ENCODE measurements at places on chromosomes 2 and 18.

DNA sequence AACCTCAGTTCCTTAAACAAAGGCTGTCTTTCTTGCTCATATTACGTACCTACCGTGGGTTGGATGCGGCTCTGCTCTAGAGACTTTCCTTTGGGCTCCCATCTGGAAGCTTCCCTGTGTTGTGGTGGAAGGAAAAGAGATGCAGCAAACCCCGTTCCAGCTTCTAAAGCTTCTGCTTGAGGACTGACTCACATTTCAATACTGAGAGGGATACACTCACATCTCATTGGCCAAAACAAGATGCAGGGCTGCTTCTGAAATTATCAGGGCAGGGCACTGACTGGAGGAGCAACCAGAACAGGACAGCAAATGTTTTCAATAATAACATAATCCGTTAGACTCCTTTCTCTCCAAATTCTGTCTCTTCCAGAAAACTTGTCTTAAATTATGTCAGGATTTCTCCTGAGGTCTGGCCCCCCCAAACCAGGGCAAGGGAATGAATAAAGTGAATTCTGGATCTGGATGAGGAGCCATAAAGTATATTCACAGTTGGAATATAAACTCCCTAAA, 4.5 kb upstream of the MYO5B start:
- DNase-seq = no peak

DNA sequence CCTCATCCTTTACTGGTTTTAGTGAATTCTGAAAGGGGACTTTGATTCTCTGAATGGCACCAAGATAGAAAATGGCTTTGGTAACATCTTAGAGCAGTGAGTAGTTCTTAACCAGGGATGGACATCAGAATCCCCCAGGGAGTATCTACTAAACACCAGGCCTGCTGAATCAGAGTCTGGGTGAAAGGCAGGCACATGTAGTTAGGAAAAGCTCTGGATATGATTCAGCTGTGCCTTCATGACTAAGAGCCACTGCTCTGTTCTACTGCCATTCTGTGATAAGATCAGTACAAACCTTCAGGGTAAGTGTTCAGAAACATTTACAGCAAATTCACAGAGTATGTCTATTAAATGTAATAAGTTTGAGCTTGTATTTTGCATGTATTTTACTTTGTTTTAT, 46.2 kb upstream of the B3GNT2 start:
- peak; percentile 6 for DNase-seq

DNA sequence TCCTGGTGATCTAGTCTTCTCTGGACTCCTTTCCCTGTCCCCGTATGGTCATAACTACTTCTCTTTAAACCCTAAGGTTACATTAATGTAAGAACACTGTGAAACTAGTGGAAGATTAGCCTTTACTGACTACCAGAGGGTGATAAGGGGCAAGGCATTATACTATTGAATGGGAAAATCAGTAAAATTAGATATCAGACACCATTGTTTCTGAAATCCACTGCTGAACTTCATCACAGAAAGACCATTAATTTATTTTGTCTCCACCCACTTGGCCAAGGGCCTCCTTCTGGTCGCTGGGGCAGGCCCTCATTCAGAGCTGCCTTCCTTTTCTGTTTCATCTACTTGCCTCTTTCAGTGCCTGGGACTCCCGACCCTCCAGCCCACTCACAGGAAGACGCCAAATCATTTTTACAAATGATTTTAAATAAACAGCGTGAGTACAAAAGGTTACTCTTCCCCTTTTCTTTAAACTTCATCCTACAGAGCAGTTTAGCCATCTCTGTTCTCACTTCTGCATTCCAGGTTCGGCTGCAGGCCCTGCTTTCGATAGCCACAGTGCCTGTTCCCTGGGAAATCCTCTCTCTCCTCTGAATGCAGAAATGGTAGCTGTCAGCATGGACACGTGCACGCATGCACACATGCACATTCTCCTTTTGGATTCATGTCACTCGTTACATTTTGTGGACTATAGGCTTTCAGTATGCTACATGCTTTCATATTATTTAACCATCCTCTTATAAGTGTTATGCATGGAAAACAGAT, 70.3 kb upstream of the DOCK10 start:
- peak; percentile 30 for DNase-seq

DNA sequence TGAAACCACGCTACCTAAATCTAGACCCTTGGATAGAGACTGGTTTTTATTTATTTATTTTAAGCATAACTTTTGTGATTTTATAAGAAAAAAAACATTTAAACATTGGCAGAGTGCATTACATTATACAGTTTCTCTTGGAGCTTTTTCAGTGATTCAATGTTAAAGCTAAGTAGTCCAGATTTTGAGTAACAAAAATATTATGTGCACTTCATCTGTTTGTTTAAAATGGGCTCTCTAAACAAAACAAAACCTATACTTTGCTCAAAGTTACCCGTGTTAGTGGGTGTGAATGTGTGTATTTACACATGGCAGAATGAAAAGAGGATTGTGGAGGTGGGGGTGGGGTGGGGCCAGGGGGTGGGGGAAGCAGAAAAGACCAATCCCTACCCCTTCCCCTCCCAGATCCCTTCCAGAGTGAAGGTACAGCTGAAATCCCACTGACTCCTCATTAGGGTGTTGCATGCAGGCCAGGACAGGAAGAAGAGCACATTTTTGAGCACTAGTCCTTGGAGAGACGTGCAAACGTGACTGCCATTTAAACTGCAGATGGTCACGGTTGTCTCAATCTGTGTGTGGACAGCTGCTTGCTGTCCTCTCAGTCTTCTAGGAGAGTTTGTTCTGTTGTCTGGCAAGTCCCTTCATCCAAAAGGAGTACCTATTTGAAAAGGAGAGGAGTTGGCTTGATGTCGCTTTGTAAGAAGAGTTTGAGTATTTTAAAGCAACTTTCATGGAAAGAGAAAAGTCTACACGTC, 303.0 kb downstream of the ICOS start:
- peak; percentile 6 for DNase-seq

DNA sequence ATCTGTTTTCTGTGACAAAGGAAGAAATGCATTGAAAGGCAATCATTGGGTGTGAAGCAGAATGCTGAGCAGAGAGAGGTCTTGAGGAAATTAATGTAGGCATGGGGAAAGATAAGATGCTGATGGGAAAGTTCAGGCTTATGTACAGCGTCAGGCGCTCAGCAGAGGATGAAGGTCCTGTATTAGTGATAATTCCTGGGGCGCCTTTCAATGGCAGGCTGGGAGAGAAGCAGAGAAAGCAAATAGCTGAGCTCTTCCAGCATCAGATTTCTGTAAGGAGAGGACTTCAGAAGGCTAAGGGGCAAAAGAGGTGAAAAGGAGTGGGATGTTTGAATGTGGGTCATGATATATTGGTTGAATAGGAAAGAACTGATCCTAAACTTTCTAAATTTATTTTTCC, 129.8 kb downstream of the HNMT start:
- DNase-seq = peak; percentile 41

GRCh38 chr18:8603663-8604520, 5.3 kb upstream of the RAB12 start:
- DNase-seq = no peak

DNA sequence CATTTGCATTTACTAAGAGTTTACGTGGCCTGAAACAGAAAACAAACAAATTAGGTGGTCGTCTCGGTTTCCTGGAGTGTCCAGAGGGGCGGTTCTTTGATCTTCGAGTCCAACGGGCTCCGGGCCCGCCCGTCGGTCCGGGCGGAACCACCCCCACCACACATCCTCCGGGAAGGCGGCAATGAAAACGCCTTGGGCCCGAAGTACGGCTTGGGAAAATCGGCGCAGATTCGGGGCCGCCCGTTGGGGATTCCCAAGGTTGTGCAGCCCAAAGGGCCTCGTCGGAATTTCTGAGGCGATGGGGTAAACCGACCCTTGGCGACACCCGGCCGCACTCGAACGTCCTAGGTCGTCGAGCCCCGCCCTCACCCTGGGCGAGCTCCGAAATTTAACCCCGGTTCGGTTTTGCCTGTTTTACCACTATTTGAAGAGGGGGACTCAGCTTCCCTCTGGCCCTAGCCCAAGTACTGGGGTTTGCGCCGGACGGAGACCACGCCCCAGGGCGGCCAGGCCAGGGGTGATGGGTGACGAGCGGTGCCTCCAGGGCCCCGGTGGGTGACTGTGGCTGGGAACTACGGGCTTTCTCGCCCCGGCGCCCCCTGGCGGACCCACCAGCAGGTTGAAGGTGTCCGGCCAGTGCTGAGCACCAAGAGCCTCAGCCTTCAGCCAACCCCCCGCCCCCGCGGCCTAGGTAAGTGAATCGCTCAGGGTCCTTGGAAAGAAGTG, 1.9 kb upstream of the CFAP53 start:
- peak; percentile 30 for DNase-seq

- peak; percentile 21 for DNase-seq
Measured at GRCh38 chr2:236823963-236824362, 254.3 kb downstream of the ACKR3 start.

DNA sequence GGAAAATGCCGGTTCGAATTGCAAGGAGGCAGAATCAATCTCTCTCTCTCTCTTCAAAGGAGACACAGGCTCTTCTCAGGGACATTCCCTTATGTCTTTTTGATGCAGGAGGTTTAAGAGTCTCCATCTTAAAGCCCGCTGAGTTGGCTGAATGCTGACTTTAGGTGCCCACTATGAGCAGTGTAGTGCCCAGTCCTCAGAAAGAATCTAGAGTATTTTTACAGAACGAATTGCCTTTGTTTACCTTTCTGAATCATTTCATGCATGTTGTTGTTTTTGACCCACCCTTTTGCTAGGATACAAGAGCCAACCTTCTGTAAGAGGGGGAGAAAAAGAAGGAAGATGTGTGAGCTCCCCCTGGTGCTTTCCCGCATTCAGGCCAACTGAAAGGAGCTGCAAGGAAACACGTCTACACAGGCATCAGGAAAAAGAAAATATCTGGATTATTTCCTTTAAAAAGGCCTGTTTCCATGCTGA, 193.5 kb upstream of the TCF4 start:
- peak; percentile 94 for DNase-seq

- DNase-seq = peak; percentile 76
Measured at GRCh38 chr2:204452464-204453023, 92.7 kb upstream of the PARD3B start.

DNA sequence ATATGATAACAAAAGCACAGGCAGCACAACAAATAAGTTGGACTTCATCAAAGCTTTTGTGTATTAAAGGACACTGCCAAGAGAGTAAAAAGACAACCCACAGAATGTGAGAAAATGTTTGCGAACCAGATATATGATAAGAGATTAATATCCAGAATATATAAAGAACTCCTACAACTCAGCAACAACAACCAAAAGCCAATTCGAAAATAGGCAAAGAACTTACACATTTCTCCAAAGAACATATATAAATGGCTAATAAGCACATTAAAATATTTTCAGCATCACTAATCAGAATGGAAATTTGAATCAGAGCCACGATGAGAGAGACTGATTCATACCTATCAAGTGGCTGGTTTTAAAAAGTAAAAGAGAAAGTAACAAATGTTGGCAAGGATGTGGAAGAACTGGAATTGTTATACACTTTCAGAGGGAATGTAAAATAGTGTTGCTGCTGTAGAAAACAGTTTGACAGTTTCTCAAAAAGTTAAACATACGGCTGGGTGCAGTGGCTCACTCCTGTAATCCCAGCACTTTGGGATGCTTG, 25.2 kb downstream of the EPB41L5 start:
- no peak for DNase-seq

GRCh38 chr2:5592916-5593315, 99.3 kb upstream of the SOX11 start:
- DNase-seq = no peak

DNA sequence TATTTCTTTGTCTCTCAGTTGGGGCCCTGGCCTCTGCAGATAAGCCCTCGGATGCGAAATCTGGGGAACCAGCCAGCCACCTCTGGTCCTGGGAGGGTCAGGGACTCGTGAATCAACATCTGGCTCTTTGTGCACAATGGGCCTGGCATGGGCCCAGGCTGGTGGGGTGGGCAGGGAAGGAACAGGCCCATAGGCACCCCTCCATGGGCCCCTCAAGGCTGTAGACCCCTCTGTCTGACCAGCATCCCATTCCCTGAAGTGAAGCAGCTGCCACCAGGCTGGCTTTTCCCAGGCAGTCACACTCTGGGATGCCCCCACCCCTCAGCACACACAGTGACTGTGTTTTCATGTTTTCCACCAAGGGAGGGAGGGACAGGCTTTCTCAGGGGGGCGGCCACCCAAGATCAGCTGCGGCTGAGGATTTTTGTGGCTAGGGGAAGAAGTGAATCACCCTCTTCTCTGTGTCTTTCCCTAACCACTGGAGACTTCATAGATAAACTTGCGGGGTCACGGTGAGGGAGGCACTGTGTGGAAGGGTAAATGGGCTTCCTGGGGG, 166.0 kb downstream of the AGAP1 start:
- DNase-seq = no peak

DNA sequence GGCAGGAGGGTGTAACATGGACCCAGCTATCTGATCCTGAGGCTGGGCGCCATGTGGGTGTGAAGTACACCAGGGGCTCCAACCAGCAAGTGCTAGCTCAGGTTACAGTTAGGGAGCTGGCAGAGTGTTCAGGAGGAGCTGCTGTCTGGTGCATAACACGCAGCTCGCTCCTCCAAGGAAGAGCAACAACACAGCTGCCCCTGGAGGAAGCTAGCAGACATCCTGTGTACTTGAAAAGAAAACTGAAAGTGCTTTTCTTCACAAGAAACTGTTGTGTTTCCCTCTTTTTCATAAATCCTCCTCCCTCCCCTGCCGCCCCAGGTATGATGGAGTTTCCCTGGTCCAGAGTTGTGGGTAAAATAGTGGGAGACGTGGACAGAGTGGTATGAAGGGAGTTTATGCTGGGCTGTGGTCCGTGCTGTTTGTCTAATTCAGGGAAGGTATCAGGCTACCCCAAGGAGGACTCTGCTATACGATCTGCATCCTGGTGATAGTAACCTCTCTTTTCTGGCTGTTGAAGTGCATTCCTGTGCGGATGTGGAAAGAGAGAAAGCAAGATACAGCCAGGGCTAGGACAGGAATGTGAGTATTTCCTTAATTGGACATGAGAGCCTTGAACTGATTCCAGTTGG, 6.1 kb upstream of the LBH start:
- peak; percentile 53 for DNase-seq

DNA sequence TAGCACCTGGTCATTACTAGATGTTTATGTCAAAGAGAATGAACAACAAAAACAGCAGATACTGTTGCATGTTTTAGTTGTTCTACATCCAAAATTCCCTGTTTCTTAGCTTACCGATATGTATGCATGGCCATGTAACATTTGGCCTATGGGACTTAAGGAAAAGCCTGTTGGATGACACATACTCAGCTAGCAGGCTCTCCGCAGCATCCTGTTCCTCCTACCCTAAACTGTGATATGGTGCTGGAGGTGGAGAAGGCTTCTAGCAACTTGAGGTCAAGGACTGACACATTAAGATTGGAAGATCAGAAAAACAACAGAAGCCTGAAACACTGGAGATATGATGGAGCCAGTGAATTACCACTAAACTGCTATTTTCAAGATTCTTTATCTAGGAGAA, 537.8 kb downstream of the LRRTM4 start:
- no peak for DNase-seq

- DNase-seq = no peak
Measured at GRCh38 chr2:8841932-8842331, 4.5 kb upstream of the KIDINS220 start.

All from NCI-H69 (cell line).